EL (cell line): ENCODE measurements at places on chromosomes 1 and 21.

- no peak for DNase-seq
Observed at GRCh38 chr1:47326271-47326670, 7.3 kb upstream of the CMPK1 start.

DNA sequence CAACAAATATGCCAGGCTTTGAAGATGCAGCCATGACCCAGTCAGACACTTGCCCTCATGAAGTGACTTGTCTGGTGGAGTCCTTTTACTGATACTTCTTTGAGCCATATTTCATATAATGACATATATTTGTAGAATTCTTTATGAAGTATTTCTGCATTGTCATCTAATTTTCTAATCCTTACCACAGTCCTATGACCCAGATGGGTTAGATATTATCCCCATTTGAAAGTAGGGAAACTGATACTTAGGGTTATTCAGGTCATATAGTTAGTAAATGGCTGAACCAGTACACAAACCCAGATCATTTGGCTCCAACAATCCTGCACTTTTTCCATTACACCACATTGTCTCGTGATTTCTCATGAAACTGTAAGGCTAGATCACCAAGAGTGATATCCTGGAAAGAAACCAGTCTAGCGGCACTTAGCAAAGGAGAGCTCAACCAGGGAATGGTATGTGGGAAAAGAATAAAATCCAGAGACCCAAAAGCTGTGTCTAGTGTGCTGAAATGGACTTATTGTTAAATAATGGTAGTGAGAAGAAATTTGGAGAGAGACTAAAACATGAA, 49.6 kb downstream of the ZFYVE9 start:
- peak; percentile 7 for DNase-seq

DNA sequence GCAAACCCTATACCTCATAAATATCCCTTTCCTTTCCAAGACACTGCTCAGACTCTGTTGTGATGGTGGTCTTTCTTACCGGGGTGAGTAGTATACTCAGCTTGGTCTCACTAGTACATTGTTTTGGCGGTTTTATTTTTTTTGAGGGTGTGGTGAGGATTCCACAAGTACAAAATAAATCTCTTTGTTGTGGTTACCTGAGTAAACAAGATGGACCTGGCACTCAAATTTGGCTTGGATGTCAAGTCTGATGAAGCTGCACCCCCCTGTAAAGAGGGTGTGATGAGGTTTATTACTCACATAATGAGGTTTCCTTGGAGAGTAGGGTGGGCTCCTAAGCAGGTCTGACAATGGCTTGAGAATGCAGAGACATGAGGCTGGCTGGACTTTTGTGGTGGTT, 68.2 kb upstream of the KCNJ6 start:
- DNase-seq: no peak

DNA sequence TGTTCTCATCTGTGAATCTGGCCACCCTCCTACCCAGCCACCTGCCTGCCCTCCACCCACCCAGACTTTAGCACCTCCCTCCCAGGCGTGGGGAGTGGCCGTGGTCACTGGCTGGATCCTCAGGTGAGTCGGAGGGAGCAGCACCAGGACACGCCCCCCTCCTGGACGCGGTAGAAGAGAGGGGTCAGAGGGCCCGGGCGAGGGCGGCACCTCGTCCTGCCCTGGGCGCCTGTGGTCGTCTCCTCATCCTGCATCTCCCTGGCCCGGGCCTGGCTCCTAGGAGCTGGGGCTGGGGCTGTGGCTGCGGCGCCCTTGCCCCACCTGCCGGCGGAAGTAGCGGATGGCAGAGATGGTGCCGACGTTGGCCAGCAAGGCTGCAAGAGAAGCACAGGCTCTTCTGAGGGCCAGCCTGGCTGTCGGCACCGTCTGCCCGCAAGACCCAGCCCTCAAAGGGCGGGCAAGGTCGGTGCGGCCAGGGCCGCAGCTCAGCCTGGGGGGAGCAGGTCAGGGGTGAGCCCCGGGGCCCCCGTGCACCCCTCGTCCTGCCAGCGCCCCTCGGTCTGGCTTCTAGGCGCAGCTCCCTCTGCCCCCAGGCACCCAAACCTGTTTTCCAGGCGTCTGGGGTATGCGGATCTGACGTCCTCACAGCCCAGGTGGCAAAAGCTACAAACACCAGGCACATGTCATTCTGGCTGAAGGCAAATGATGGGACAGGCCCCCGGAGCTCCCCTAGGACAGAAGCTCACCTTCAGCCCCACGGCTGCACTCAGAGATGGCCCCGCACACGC, 5.8 kb downstream of the PERM1 start:
- DNase-seq: peak; percentile 78

- DNase-seq: no peak
Observed at GRCh38 chr1:178506669-178507068, 6.2 kb upstream of the TEX35 start.

DNA sequence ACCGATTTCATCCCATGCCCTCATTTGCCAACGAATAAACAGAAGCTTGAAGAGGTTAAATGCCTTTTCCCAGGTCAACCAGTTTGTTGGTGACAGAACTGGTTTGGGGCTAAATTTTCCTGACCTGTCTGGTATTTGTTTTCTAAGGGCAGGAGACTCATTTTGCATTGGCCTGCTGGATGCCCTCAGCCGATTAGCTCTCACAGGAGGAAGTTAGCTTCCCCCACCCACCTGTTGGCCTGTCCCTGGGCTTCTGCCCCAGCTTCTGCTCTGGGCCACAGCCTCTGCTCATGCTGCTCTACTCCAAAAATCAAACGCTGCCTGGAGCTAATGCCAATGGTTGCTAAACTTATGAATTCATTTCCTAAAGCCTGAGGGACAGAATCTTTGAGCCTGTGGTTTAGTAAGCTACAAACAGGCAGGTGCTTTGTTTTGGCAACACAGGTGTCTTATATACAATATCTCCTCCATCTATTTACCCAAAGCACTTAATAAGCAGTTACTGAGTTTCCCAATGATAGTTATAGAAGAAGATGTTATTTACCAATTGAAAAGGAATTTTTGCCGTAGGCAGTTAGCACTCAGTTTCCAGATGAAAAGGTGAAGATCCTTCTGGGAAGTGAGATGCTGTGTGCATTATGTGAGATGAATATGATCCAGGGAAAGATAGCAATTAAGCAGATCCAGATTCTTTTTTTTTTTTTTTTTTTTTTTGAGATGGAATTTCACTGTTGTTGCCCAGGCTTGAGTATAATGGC, 82.3 kb downstream of the TM2D1 start:
- DNase-seq: no peak

DNA sequence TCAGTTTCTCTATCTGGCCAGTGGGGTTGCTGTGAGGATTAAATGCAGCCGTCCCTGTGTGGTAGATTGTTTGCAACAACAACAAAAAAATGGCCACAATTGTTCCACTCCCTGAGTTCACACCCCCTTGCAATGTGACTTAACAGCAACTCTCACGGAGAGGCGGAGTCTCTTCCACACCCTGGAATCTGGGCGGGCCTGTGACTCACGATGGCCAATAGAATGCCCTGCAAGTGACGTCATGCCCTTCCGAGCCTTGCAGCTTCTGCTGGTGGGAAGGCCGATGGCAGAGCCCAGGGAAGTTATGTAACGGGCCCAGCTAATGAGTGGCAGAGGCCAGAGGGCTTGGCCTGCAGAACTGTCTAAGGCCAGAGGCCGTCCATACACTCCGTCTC, 87.9 kb downstream of the RIPK4 start:
- peak; percentile 98 for DNase-seq

DNA sequence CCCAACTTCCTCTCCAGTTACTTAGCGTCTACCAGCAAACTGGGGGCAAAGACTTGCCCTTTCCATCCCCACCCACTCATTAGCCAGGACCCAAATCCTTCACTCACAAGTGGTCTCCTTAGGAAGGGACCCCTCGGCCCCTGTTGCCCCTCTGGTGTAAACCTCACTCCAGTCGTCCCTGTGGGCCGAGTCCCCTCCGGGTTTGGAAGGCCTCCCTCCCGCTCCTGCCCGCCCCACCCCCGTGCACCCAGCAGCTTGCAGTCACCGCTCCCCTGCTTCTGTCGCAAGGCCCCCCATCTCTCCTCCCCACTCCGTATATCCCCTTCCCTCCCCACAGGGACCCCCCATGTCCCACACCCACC, 1.2 kb downstream of the EFHD2 start:
- DNase-seq: no peak

GRCh38 chr1:65344171-65344814, 35.0 kb downstream of the DNAJC6 start:
- DNase-seq: no peak

- no peak for DNase-seq
Observed at GRCh38 chr1:9596415-9597123, 7.9 kb downstream of the TMEM201 start.

DNA sequence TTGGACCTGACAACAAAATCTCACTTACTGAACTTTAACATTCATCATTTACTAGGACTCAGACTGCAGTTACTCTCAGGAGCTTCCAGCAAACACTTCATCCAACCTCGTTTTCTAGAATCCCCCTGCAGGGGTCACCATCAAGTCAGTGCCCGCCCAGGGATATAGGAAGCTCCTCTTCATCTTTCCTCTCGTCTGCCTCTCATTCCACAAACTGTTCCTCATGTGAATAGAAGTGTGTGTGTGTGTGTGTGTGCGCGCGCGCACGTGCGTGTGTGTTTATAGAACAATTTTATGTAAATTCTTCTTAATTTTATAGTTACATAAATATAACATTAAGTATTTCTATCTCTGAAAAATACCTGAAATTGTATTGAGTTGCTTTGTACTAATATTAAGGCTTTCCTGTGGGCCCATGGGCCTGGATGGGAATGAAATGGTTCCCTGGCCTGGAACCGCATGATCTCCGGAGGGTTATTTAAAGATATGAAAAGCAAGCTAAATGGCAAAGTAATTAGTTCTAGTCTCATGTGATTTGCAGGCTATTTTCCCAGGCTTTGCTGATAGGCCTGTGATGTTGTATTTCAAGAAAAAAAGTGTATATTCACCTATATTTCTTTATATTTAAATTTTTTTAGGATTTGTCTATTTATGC, 21.7 kb upstream of the ABCD3 start:
- DNase-seq: peak; percentile 8

GRCh38 chr1:59137276-59137615, 159.6 kb upstream of the FGGY start:
- DNase-seq: no peak

DNA sequence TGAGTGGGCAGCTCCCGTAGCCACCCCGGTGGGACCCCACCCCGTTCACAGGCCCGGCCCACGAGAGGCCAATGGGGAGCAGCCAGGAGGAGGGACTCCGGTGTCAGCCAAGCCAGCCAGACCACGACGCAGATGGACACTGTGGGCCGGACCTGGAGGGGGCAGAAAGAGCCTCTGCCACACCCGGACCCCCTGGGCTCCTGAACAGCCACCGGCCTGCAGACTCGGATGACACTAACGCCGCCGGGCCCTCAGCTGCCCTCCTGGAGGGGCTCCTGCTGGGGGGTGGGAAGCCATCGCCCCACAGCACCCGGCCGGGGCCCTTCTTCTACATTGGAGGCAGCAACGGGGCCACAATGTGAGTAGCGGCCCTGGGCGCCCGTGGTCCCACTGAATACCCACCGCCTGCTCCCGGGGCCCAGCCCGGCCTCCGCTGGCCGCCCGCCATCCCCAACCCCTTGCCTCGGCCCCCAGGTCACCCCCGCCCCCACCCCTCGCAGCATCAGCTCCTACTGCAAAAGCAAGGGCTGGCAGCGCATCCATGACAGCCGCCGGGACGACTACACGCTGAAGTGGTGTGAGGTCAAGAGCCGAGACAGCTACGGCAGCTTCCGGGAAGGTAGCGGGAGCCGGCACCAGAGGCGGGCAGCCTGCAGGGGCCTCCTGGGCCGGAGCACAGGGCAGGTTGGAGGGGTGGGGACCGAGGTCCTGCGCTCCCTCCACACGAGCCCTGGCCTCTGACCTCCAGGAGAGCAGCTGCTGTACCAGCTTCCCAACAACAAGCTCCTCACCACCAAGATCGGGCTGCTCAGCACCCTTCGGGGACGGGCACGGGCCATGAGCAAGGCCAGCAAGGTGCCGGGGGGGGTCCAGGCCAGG, 6.5 kb downstream of the TTLL10 start:
- DNase-seq: no peak

- peak; percentile 82 for DNase-seq
Observed at GRCh38 chr1:31505911-31506497, 70.3 kb upstream of the TINAGL1 start.

GRCh38 chr1:234734869-234735268, 124.9 kb upstream of the IRF2BP2 start:
- DNase-seq: no peak

GRCh38 chr1:1081311-1082238, 7.5 kb upstream of the RNF223 start:
- DNase-seq: no peak

GRCh38 chr1:70552662-70553566, 141.8 kb downstream of the CTH start:
- no peak for DNase-seq

- DNase-seq: no peak
Observed at GRCh38 chr1:203764105-203765028, 616 bp upstream of the LAX1 start.

DNA sequence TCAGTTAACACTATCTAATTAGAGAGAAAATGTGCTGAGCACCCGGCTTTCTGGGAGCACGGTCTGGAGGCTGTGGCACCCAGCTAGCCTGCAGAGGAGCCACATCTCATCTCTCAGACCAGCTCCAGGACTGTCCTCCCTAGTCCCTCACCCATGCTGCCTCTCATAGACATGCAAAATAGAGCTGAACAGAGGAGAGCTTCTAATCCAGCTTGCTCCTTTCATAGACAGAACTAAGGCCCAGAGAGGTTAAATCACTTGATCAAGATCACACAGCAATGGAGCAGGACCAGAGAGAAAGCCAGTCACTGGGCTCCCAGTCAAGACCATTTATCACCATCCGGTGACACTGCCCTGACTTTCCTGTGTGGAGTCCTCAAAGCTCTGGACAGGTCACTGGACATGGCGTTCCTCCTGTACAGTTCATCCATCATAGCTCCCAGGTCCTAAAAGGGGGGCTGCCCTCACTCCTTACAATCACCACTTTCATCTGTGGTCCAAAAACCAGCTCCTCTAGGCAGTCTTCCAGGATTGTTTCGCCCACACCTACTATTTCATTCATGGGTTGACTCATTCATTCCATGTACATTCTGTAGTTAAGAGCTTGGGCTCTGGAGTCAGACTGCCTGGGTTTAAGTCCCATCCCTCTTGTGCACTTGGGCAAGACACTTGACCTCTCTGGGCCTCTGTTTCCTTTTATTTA, 8.8 kb upstream of the CAMK2N1 start:
- peak; percentile 92 for DNase-seq

- no peak for DNase-seq
Observed at GRCh38 chr1:14888374-14888773, 265.2 kb upstream of the TMEM51 start.

- peak; percentile 89 for DNase-seq
Observed at GRCh38 chr1:31007462-31007991, 58.0 kb downstream of the PUM1 start.

DNA sequence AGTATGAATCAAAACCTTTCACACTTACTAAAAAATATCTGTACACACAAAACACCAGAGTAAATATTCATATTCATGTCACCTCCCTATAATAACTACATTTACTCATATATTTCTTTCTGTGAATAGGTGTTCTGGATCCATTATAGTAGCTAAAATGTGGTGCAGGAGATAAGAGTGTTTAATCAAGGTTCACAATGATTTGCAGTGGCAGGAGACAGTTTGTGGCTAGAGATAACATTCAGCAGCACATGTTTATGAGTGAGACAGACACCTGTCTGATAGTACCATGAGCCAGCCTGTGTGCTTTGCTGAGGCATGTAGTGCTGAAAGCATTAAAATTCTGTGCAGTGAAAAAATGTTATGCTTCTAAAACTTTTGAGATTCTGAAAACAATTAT, 410.3 kb downstream of the SRGAP2C start:
- no peak for DNase-seq

- peak; percentile 69 for DNase-seq
Observed at GRCh38 chr1:150809651-150810050, 1.6 kb upstream of the CTSK start.
